ENCODE measurements at places on chromosomes 2 and 18.

- DNase-seq, result no peak
Observed at GRCh38 chr2:75820693-75821092, 110.0 kb upstream of the GCFC2 start.

- no peak for DNase-seq
Observed at GRCh38 chr18:44700652-44701051, 20.0 kb downstream of the SETBP1 start.

GRCh38 chr2:136005462-136006196 lies 20.2 kb upstream of the DARS1 start:
- DNase-seq, result no peak

DNA sequence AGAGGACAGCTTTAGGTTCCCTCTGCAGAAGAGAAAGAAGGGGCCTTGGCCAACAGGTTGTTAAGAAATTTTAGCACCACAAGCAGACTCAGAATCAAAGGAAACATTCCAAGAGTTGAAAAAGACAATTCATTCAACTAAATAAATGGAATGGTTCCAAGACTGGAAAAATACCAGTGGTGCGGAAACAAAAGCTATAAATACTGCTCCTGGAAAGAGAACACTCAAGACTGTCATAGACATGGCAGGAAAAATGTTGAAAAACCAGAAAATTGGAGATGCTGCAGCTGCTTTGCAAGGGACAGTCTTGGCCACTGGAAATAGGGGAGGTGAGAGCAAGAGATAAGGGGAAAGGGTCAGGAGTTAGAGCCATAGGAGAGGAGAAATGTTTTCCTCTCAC lies 312.7 kb upstream of the CYRIA start:
- no peak for DNase-seq

GRCh38 chr2:64543008-64543697 lies 19.0 kb downstream of the AFTPH start:
- DNase-seq, result no peak

DNA sequence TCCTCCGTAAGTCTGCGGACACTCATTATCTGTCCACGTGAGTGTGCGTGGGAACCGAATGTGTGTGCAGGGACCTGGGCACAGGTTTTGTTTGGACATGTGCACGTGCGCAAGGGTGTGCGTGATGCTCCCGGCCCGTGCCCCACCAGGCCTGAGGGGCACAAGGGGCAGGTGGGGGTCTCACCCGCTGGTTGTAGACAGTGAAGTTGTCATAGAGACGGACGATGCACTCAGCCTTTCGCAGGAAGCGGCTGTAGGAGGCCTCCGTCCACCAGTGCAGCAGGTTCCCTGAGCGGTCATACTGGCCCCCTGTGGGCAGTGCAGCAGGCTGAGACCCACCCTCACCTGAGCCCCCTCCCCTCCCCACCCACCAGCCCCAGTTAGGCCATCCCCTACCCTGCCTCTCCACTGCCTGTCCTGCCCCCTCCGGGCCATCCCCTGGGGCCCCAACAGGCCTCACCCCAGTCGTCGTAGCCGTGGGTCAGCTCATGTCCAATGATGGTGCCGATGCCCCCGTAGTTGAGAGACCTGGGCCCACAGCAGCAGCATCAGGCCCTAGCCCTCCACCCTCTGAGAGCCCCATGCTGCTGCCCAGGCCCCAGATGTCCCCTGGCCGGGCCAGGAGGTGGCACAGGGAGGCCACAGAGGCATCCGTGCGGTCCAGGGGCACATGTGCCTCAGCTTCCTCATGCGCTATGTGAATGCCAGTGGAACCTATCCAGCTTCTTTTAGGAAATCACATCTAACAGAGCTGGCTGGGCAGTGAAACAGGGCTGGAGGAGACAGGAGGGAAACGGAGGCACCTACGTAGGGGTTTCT lies 6.1 kb downstream of the ECEL1 start:
- DNase-seq, result no peak

DNA sequence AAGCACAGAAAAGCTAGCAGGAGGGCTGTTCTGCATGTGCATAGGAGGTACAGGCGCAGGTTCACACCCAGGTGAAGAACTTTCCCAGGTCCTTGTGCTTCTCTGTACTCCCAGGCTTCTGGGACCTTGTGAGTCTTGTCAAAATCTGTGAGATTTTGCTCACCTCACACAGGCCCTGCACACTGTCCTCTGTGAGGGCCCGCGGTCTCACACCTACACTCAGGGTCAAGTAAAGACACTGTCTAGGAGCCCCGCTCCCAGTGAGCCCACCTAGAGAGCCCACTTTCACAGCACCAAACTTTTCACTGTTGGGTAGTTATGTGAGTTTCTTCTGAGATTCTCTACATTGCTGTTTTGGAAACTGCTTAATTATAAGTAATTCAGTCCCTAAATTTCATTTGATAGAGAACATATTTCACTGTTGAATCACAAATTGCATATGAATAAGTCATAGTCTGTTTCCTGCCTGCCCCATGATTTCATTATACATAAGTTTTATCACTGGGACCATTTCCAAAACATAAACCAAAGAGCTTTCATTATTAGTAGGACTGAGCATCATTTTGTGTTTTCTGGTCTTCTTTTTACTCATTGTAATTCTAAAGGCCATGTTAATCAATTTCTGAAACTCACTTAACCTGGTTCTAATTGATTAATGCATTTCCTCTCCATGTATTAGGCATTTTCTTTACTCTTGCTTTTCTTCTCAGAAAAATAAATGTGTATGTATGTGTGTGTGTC lies 234.2 kb upstream of the SPOPL start:
- DNase-seq, result no peak

DNA sequence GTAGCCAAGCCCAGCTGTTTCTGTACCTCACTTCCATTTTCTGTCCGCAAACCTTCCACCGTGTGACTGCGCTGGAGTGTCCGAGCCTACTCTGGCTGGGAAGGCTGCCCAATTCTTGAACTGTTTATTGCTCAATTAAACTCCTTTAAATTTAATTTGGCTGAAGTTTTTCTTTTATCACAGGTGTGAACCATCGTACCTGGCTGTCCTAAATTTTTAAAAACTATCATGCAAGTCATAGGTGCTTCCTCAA lies 6.2 kb upstream of the RNU2-63P start:
- no peak for DNase-seq

- DNase-seq, result no peak
Observed at GRCh38 chr2:175147186-175147585, 20.8 kb downstream of the ATF2 start.

DNA sequence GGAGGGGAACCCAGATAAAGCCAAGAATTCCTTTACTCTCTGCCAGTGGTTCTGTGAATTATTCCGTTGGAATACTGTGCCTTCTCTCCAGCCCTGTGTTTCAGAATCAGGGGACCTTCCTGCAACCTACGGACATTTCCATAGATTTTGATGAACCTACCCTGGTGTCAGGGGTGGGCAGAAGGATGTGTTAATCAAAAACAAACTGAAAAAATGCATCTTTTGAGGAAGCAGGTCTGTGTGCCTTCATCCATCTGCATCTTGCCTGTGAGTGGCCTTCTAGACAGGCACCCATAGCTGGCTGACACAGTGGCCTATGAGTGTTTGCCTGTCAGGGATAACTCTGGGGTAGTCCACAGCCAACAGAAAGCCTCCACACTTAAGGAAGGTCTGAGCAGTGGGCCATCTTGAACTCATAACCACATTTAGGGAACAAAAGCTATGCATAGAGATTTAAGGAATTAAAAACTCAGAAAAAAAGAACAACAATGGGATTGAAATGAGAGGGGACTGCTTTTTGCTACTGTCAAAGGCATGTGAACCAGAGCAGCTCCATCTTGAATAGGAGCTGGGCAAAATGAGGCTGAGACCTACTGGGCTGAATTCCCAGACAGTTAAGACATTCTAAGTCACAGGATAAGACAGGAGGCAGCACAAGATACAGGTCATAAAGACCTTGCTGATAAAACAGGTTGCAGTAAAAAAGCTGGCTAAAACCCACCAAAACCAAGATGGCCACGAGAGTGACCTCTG lies 45.9 kb upstream of the ITGA6 start:
- DNase-seq, result no peak

GRCh38 chr2:104523921-104524320 lies 330.0 kb upstream of the POU3F3 start:
- DNase-seq, result no peak

- DNase-seq, result no peak
Observed at GRCh38 chr2:98013407-98014042, 17.8 kb upstream of the TMEM131 start.

All from activated T-cell treated with anti-CD3 and anti-CD28 coated beads, Interleukin-2, amount 50 U/mL, for 1 hour (primary cell).